Suppressor macrophage treated with lipopolysaccharide for 1 hour (primary cell): ENCODE measurements at places on chromosomes 1 and 21.

- no peak for DNase-seq
Observed at GRCh38 chr1:67957066-67957465, 93.4 kb downstream of the DIRAS3 start.

DNA sequence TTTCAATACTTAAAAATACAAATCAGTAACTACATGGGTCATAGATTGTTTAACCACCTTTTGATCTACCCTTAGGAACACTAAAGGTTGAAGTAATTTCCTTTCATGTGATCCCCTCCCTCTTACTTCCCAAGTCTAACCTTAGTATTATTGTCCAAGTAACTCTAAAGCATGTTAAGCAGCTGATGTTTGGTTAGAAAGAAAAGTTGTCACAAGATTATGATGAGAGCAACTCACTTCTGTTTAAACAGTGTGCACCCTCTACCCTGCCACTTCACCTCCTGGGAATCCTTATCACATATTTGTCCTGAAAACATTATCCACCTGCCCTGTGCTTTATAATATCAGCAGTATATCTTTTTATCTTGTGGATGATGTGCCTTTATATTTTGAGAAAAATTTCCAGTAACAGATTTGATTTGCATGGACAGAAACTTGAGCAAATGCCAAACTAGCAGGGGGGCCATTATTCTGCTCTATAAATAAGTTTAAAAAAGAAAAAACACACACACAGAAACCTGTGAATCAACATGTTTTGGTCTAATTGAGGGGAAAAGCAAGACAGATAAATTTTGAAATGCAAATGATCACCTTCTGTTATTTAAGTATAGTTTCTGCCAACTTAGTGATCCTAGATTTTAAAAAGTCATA, 194.3 kb downstream of the RPS6KC1 start:
- DNase-seq, result no peak

DNA sequence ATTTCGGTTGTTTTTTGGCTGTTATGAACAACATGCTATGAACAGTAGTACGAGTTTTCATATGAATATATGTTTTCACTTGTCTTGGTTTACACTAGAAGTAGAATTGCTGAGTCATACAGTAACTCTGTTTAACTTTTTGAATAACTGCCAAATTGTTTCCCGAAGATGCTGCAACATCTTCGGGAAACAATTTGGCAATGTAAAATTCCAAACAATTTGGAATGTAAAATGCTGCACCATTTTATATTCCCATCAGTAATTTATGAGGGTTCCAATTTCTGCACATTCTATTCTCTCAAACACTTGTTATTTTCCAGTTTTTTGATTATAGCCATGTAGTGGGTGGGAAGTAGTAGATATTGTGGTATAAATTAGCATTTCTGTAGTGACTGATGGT, 11.6 kb downstream of the PCBP3 start:
- DNase-seq, result no peak

DNA sequence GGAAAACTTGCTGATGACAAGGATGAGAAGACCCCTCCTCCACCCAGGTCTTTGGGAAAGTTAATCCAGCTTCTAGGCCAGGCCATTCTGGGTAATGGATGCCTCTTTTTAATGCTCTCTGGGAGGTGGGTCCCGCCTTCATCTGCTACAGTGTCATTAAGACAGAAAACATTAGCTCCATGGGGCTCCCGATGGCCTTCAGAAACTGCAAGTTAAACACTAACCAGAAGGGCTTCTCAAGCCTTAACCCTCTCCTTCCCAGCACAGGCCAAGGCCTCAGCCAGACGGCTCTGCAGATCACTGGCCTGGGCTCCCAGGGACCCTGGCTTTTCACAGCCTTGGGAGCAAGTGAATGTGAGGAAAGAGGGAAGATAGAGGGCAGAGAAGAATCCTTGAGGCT, 364.9 kb downstream of the MATN1 start:
- no peak for DNase-seq

DNA sequence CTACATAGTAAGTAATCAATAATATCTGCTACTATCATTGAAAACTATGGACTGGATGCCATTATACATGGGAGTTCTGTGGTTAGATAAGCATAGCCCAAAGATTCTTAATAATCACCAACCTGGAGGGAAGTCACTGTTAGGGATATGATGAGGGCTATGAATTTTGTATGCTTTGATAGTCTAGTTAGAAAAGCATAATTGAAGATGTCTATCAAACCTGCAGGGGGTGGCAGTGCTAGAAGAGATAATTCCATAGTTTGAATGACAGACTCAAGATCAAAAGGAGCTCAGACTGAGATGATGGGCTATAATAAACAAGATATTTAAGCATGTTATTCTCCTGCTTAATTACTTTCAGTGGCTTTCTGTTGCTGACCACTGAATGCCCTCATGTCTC, 15.4 kb upstream of the COA6 start:
- no peak for DNase-seq

GRCh38 chr1:159854693-159855192, 7.7 kb downstream of the VSIG8 start:
- peak; percentile 69 for DNase-seq

DNA sequence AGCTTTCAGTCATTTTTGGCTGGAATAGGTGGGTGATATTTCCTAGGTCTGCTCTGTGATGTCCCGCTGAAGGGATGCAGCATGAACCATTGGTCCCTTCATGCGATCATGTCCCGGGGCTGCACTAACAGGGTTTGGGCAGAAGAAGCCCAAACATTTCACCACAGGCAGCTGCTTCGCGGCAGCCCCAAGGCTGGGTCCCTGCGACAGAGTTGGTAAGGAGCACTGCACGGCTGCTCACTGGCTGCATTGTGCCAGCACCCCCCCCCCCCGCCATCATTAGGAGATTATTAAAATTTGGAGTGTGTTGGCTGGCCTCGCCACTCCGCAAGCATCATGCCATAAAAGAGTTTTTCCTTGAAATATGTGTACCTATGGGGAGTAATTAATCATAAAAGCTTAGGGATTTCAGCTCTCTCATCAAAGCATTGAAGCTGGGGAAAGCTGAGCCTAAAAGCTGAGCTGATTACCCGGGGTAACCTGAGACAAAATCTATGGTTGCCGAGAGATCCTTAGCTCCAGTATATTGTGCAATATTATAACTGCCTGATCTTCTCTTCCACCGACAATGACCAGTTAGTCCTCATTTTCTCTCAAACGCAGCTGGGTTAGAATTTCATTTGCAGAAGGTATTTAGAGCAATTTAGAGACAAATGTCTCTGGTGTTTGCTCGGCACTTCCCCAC, 62.5 kb downstream of the PEX14 start:
- DNase-seq, result no peak

- DNase-seq, result peak; percentile 20
Observed at GRCh38 chr1:155004352-155005075, 1.9 kb downstream of the ZBTB7B start.

- no peak for DNase-seq
Observed at GRCh38 chr1:81811757-81812371, 11.1 kb downstream of the ADGRL2 start.

DNA sequence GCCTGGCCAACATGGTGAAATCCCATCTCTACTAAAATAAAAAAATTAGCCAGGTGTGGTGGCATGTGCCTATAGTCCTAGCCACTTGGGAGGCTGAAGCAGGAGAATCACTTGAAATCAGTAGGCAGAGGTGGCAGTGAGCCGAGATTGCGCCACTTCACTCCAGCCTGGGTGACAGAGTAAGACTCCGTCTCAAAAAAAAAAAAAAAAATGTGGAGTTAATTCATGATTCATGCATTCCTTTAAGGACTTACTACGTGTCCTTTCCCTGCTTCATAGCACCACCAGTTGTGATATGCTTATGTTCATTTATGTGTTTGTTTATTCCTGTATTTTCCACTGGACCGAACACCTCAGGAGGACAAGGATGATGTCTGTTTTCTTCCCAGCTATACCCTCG, 12.7 kb upstream of the PRELP start:
- no peak for DNase-seq

DNA sequence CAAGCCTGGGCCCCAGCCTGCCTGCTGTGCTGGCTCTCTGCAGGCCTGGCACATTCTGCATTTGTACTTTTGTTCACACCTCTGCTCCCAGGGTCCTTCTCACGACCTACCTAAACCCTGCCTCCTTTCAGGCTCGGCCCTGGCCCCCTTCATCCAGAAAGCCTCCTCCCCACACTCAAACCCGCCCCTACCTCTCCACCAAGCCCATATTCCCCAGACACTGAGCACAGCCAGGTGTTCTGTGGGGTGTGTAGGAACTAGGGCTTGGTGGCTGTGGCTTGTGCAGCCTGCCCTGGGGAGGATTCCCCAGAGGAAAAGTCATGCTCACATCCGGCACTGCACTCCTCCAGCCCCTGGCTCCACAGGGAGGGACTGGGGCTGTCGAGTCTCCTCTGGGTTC, 8.2 kb upstream of the MIXL1 start:
- DNase-seq, result no peak

GRCh38 chr1:107152395-107152794, 11.6 kb downstream of the NTNG1 start:
- no peak for DNase-seq
